ENCODE measurements at places on chromosomes 1 and 21.

- DNase-seq: no peak
These were observed 204.7 kb downstream of the NFIA start for GRCh38 chr1:61287014-61287413.

DNA sequence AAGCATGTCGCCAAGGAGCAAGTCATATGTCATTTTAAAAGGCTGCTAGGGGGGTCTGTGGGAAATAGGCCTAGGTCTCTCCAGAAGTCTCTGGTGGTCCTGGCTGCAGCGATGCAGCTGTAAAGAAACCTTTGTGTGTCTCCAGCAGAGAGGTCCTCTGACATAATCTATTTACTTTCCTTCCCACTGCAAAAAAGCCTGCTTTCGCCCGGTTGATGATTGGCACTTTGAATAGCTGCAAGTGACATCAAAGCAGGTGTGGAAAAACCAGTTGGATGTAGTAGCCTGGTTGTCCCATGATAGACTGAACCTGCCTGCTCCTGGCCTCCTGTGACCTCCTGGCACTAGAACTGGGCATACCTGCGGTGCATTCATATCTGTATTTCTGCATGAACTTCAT, 13.8 kb downstream of the RASSF5 start:
- no peak for DNase-seq

DNA sequence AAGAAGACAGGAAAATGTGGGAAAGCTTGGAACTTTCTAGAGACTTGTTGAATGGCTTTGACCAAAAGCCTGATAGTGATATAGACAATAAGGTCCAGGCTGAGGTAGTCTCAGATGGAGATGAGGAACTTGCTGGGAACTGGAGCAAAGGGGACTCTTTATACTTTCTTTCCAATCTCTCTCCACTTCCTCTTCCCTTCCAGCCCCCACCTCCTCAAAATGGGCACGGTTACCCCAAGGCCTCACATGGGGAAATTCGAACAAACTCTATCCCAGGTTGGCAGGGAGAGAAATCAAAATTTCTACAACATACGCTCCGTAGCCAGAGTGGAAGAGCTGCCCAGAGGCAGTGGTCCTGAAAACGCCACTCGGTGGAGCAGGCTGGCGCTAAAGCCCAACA, 15.2 kb downstream of the PPT1 start:
- DNase-seq: no peak

DNA sequence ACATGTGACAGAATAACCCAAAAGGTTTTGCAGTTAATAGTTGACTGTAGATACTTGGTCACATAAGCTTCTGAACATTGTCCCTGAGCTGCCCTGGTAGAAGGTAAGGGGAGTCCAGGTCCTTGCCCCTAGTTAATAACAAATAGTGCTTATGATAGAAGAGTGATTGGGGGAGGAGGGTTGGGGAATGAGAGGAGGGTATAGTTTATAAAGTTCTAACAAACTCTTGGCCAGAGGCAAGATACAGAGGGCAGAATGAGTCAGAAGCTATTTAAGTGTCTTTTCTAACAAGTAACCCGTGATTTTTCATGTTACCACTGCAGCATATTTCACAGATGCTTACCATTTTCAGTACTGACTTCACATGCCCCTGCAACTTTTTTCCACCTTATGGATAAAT, 26.7 kb upstream of the MYOCOS start:
- no peak for DNase-seq

- no peak for DNase-seq
These were observed 23.1 kb upstream of the USP25 start for GRCh38 chr21:15706696-15707095.

Data from CD4-positive, alpha-beta T cell treated with Interleukin-17A for 1 hour (primary cell).